CD4-positive, alpha-beta T cell treated with Interleukin-4 for 4 hours (primary cell): ENCODE measurements at places on chromosomes 16 and 17.

DNA sequence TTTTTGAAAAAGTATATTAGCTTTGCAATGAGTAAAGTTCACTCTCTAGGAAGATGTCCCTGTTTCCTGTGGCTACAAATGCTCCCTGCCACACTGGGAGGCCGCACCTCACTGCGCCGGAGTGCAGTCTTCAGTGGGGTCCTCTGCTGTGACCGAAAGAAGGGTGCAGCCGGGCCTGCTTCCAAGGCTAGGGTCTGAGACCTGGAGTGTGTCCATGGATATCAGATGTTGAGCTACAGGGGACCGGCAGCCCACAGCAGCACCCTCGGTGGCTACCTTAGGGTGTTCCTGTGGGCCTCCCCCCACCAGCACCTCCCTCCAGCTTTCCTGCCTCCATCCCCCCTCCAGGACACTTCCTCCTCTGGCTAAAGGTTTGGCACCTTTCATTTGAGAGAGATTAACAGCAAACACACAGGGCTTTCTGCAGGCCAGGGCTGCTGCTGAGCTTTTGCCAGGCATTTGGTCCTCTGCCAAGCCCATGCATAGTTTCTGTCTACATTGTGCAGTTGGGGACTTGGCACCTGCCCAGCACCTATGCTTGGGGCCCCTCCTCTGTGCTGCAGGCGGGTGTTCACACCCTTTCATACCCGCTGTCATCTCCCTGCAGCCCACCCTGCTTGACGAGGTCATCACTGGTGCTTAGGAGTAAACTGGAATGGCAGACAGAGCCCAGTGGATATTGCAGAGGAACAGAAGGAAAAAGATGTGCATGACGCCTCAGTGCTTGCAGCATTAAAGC lies 33.8 kb upstream of the CRISPLD2 start:
- DNase-seq, result no peak

- peak; percentile 57 for DNase-seq
Measured at GRCh38 chr16:87963400-87963799, 12.2 kb downstream of the BANP start.

- no peak for DNase-seq
Measured at GRCh38 chr17:19928299-19928698, 49.3 kb downstream of the AKAP10 start.

DNA sequence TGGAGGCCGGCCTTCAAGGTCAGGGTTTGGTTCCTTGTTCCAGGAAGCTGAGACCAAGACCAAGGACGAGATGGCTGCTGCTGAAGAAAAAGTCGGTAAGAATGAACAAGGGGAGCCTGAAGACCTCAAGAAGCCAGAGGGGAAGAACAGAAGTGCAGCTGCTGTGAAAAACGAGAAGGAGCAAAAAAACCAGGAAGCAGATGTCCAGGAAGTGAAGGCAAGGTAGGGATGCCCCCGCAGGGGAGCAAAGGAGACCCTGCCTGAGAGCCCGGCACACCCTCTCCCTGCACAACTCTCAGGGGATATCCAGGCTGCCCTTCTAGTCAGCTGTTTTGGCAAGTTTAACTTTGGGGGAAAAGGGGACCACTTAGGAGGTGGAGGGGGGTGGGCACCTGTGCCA lies 29.0 kb downstream of the RNF213 start:
- DNase-seq, result no peak

- DNase-seq, result no peak
Measured at GRCh38 chr17:12078791-12079190, 58.1 kb downstream of the MAP2K4 start.

GRCh38 chr17:61793565-61793964 lies 69.8 kb downstream of the BRIP1 start:
- no peak for DNase-seq

GRCh38 chr17:41907185-41907556 lies 11.6 kb downstream of the ACLY start:
- DNase-seq, result no peak

GRCh38 chr17:30429155-30429554 lies 48.1 kb upstream of the GOSR1 start:
- DNase-seq, result no peak

- peak; percentile 34 for DNase-seq
Measured at GRCh38 chr17:60971515-60972369, 294.1 kb downstream of the BCAS3 start.

DNA sequence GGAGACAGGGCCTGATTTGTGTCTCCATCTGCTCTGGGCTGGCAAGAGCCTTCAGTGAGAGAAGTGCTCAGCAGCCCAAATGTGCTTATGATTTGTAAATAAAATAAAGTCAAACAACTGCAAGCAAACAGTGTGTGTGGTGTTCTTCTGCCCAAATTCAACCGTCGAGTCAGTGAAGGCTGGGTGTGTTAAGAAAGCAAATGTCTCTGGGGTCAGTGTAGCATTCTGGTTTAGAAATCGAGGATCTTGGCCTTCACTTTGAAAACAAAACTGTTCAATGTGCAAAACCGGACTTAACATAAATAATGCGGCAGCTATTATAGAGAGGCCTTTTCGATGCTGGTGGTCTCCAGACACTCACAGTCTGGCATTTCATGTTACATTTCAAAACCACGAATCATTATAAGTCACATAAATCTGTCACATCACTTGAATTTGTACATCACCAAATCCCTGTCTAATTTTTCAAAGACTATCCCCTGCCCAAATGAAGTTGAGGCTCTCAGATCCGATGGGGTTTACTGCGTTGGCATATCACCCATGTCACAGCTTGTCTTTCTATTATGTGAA lies 158.6 kb upstream of the MYOCD start:
- DNase-seq, result no peak

DNA sequence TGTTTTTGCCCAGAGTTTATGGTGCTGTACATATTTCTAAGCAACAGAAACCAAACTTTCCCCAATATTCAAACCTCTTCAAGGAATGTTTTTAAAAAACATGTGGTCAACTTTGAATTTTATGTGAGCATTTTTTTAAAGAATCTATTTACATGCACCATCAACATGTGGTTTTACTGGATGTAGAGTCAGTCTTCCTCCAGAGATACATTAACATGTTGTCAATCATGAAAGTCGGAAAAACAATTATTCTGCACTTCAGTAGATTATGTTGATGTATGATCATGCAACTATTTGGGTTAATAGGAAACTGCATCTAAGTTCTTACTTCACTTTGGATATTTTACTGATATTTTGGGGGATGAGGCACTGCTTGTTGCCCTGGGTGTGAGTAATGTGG lies 208.6 kb downstream of the FOXL1 start:
- DNase-seq, result no peak

DNA sequence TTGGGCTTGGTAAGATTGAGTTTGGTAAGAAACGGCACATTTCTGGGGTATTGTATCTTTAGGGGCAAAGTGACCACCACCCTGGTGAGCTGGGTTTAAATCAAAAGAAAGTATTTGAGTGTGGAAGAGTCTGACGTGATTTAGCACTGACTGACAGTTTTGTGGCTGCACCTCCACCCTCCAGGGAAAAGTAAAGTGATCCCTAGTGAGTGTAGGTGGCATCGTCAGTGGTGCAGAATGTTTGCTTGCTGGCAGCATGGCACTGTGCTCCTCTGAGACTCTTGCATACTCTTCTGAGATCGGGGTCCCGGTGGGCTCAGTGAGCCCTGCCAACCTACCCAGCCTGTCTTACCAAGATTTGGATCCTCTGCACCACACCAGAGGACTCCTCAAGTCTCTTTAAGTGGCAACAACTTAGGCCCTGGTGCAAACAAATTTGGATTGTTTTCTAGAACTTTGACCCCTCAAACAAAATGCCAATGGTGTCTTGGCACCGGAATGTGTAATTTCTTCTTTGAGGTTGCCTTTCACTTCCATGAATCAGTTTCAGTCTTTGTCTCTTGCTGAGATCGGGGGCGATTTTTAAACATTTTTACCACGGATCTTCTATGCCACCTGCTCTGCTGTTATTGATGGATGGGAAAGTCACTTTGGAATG lies 2.8 kb downstream of the PRKCB start:
- DNase-seq, result no peak

DNA sequence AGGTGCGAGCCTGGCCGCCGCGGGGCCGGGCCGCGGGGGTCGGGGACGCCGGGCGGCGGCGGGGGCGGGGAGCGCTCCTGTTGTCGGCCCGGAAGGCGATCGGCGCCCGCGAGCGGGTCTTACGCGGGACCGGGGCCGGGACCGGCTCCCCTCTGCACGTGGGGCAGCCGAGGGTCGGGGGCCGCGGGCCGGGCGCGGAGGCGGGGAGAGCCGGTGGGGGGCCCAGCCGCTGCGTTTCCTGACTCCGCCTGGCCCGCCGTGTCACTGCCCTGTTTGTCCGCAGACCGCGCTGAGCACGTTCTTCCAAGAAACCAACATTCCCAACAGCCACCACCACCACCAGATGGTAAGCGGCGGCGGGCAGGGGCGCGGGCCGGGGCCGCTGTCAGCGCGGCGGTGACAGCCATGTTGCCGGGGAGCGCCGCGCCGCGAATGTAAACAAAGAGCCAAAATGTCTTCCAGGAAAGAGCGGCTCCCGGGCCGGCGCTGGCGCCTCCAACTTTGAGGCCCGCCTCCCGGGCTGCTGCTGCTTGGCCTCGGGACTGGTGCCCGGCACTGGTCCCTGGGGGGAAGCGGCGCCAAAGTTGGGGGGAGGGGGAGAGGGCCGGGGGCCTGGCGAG lies 586 bp downstream of the UBALD2 start:
- DNase-seq, result peak; percentile 46

DNA sequence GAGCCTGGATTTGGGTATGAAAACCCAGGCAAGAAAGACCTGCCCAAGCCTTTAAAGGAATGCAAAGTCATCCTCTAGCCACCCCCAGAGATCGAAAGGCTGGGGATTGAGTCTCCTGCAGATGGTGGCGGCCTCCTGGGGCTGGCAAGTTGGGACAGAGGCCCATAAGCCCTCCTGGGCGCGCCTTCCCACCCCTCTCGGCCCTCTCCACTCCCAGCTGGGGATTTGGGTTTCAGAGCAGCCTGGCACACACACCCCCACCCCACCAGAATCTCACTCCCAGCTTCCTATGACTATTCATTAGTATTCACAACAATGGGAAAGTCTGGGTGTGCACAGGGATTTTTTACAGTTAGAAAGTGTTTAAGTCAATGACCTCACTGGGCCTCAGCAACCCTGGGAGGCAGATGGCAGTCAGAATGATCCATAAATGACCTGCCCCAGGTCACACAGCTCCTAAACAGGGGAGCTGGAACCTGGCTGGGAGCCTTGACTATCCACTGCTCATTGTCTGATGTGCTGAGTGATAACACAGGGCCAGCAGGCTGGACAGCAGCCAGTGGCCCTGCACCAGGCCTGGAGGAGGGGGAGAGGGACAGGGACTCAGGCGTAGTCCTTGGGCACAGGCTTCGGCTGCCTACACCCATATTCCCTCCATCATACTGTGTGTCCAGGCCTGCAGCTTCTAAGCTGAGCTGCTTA lies 12.1 kb downstream of the NHERF1 start:
- no peak for DNase-seq

GRCh38 chr17:58884161-58884560 lies 128.5 kb downstream of the PPM1E start:
- DNase-seq, result no peak

DNA sequence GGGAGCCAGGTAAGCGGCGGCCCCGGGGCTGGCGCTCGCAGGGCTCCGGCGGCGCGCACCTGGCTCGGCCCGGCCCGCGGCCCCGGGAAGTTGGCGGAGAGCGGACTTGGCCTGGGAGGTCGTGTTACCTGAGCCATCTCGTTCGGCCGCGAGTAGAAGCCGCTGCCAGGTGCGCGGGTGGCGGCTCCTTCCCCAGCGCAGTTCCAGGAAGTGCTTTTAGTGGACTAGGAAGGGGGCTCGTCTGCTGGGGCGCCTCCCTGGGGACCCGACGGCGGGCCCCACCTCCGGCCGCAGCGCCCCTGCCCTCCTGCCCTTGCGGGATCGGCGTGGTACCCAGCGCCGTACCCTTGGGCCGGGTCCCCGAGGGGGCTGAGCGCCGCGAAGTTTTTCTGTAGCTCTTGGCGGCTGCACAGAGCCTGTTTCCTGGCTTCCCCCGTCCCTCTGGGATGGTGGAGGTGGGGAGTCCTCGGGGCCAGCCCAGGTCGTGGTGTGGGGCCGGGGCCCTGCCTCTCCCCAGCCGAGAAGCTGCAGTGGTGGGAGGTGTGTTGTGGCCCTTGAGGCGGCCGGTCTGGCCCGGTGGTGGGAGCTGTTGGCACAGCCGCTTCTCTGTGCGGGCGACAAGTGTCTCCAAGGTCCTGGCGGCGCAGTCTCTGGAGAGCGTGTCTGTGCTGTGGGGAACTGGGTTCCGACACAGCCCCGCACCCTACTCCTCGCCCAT lies 96.9 kb downstream of the RAB11FIP4 start:
- DNase-seq, result no peak

DNA sequence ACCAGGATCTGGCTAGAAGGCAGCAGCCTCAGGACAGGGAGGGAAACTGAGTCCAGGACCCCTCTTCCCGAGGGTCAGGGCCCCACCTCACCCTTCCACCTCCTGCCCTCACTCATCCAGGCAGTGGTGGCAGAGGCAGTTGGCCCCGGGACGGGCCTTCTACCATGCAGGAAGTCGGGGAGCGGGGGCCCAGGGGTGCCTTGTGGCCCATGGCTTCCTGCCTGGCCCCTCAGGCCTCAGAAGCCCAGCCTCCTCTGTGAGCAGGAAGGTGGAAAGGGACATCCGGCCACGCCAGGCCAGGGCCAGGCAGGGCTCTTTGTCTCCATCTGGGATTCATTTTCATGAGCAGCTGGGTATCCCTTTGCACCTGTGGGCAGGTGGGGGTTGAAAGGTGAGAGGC lies 58.5 kb downstream of the BAHCC1 start:
- DNase-seq, result no peak
